ENCODE measurements at places on chromosomes 7 and 10. TPM values are rescaled to one million over a fixed set of nuclear protein-coding genes. Genes with fewer than 3 reads are reported as not detected.

Gene ADCY1
- 0.55 TPM for total RNA-seq

Gene POM121C
- 43.7 TPM for total RNA-seq

Gene TSPAN15
- total RNA-seq: 183 TPM

Gene ARMC3
- not detected for total RNA-seq

Gene NPTX2
- 3.7 TPM for total RNA-seq

Gene FANK1
- total RNA-seq: 4.2 TPM

Gene FXYD4
- total RNA-seq: not detected

Gene PTPRN2
- 12.5 TPM for total RNA-seq

Gene SRGN
- 15.6 TPM for total RNA-seq

Gene TCTN3
- 20.7 TPM for total RNA-seq

GRCh38 chr7:151664268-151664667 lies 144.6 kb upstream of the RHEB start:
- DNase-seq: no peak

GRCh38 chr10:7855205-7855604 lies 36.9 kb downstream of the TAF3 start:
- no peak for DNase-seq

DNA sequence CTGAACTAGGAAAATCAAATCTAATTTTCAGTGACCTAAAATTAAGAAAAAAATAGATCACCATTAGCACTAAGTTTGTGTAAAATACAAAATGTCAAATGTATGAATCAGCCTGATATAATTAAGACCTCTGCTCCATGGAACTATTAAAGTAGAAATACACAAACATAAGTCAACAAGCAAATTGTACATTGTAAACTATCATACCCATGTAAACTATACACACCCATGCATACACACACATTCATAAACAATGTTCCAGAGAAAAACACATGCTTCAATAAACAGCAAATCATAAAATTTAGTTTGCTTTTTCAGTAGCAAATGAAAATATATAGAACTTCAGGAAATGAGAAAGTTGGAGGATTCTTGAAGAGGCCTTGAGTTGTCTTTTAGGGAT lies 199.7 kb upstream of the VSTM2A start:
- DNase-seq: no peak

DNA sequence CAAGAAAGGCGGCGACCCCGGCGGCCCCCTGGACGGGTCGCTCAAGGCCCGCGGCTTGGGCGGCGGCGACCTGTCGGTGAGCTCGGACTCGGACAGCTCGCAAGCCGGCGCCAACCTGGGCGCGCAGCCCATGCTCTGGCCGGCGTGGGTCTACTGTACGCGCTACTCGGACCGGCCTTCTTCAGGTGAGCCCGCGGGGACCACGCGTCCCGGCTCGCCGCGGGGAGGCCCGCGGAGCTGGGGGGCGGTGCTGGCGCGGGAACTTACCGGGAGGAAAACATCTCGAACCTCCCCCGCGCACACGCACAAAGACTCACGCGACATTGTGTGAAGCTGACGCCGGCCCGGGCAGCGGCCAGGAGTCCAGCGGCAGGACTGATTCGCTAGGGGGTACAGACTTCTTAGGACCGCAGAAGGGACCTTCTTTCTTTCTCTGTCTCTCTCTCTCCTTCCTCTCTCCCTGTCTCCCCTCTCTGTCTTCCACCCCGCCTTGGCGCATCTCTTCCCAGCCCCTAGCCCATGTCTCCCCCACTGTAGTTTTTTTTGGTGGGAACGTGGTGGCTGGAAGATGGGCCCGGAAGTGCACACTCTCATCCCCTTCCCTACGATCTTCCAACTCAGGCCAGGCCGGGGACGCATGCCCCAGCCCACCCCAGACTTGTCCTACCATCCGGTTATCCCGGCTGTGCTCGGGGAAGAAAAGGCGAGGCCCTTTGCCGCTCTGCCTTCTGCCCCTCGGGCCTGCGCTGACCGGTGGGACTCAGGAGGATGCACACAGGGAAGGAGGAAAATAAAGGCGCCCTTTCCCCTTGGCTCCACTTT lies 1.2 kb downstream of the EN2 start:
- DNase-seq: no peak

DNA sequence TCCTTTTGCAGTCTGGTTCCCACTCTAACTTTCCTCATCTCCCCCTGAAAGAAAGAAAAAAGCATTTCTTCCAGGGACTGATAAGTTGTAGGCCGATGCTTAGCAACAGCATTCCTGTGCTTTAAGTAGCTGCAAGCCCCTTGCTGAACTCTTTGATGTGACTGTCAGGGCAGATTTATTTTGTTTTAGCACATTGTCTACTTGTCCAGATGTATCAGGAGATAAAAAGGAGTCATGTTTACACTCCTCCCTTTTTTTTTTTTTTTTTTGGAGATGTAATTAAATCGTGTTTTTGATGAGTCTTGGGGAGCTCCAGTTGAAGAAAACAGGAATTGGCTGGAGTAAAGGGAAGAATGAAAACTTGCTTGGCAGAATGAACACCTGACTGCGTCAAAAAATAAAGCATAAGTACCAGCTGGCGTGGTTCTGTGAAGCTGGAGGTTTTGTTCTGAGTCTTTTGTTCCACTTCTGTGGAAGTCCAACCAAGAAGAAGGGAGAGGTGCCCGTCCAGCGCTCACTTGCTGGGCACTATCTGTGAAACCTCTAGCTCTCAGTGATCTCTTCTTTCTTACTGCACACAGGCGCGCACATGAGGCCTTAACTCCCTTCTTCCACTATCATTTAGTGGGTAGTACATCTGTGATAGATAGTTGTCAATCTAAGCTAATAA lies 871.7 kb downstream of the LRMDA start:
- no peak for DNase-seq

DNA sequence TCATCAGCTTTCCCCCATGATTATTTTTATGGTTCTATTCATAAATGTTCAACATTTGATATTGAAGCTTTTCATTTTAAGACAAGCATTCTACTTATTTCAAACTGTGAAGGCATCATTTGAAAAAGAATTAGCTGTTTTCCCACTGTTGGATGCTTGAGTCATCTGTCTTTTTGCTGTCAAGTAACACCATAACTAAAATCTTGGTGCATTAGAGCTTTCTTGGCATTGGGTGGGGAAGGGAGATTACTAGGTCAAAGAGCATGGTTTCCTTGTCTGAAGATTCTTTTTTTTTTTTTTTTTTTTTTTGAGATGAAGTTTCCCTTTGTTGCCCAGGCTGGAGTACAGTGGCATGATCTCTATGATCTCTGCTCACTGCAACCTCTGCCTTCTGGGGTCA lies 68.5 kb downstream of the CTBP2 start:
- no peak for DNase-seq

DNA sequence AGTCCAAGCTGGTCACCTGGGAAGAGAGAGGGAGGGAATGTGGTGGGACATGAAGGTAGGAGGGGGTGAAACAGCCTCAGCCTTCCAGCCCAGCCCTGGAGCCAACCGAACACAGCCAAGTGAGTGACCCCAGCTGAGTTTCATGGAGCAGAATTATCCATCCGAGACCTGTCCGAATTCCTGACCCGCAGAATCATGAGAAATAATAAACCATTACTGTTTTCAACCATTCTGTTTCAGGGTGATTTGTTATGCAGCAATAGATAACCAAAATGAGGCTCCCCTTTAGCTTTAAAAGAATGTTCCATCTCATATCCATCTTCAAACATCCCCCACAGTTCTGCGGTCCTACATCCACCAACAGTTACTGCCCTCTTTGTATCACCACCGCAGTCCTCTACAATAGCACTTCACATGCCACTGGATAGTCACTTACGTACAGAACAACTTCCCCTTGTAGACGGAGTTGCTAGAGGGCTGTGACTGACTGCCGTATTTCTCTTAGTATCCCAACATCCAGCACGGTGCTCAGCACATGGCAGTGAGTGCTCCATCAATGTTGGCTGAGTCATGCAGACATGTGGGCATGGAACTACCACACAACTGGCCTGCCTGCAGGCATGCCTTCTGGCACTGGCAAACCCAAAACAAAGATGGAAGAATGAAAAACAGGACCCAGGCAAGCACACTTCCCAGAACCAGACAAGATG lies 18.5 kb downstream of the KIAA1549 start:
- no peak for DNase-seq

GRCh38 chr7:157610671-157611295 lies 274.0 kb downstream of the DNAJB6 start:
- no peak for DNase-seq

DNA sequence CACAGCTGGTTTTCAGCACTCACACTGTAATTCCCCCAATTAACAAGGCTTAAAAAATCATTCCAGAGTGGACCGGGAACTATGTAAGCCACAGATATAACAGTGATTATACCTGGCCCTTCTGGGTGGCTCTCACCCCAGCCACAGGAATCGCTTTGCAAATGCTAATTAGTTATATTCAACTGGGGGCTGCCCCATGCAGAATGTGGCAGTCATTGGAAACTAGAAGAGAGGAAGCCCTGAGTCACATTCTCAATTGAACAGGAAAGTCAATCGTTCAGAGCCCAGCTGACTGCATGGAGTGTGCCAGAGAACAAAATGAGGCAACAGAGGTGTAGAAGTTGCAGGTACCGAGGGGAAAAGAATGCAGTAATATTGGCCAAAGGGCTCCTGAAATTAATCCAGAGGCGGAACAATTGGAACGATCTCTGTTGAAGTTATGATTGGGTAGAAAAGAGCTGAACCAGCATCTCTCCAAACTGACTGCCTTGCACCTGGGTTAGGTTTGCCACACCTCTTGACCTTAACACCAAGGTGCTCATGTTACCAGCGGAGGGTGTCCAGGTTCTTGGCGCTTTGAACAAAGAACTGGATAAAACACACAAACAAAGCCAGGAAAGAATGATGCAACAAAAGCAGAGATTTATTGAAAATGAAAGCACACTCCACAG lies 909.7 kb upstream of the AUTS2 start:
- no peak for DNase-seq

GRCh38 chr7:129612112-129613015 lies 844 bp downstream of the NRF1 start:
- peak; percentile 77 for DNase-seq

- DNase-seq: no peak
Measured at GRCh38 chr7:100965045-100965722, 4.2 kb upstream of the MUC12 start.

GRCh38 chr10:47025540-47026300 lies 114.5 kb downstream of the PTPN20 start:
- no peak for DNase-seq

DNA sequence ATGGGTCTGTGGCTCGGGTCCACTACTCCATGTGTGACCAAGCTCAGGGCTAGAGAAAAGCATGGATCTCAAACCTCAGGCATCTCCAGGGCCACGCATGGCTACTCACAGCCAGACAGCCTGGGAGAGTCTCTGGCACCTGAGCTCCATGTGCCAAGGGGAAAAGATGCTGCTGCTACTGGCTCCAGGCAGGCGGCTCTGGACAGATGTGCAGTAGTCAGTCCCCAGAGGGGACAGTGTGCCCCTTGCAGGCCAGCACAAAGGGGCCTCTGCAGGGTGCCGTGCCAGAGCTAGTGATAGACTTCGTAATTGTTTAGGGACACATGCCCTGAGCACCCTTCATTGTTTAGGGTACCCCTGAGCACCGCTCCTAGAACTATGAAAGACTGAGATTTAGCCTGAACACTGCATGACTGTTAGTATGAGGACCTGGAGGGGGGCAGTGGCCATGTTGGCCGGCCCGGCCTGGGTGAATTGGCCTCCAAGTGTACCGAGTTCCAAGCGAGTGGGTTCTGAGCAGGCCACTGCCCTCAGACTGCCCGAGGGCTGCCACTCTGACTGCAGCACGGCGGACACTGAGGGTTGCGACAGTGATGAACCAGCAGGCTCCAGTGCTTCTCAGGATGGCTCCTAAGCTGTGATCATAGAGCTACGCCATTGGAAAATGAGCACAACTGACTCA lies 80.7 kb downstream of the TCERG1L start:
- no peak for DNase-seq

- DNase-seq: no peak
Measured at GRCh38 chr10:4195213-4195612, 410.2 kb upstream of the KLF6 start.

DNA sequence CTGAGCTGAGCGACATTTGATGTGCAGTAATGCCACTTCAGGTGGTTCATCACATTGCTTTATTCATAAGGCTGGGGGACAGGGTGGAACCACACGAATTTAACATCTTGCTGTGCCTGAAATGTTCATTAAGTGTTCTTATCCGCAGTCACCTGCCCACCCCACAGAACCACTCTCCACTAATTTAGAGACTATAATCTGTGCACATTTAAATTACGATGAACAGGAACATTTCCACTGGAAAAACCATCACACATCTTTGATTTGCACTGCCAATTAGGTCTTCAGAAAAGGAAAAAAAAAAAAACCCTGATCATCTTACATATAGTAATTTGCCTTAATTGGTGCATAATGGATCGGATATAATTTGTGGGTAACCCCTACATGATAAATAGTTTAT lies 2.3 kb downstream of the CDCA7L start:
- no peak for DNase-seq

- DNase-seq: no peak
Measured at GRCh38 chr10:131997366-131998049, 15.8 kb upstream of the BNIP3 start.

- no peak for DNase-seq
Measured at GRCh38 chr10:17273403-17273802, 45.4 kb downstream of the VIM start.

- no peak for DNase-seq
Measured at GRCh38 chr7:136294977-136295376, 317.8 kb upstream of the MTPN start.

DNA sequence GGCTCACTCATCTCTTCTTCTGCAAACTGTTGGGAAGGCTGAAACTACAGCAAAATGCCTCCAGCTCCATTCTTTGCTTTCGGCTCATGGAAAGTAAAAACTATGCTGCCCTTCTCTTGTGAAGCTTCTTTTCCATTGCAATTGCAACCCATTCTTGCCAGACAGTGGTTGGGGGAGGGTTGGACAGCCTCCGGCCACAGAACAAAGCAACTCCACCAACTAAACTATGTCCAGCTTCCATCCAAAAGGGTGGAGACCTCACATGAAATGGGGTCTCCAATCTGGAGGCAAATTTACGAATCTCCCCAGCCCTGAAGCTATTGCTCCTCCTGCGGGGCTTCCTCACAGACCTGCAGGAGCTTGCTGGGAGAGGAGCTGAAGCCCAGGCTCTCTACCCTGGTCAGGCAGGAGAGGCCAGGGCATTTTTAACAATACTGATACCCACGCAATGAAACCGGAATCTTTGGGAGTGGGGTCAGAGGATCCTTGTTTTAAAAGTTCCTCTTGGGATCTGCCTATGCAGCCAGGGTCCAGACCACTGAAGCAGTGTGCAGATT lies 549 bp downstream of the GPNMB start:
- no peak for DNase-seq

GRCh38 chr7:25823571-25823970 lies 328.4 kb upstream of the NFE2L3 start:
- DNase-seq: no peak

DNA sequence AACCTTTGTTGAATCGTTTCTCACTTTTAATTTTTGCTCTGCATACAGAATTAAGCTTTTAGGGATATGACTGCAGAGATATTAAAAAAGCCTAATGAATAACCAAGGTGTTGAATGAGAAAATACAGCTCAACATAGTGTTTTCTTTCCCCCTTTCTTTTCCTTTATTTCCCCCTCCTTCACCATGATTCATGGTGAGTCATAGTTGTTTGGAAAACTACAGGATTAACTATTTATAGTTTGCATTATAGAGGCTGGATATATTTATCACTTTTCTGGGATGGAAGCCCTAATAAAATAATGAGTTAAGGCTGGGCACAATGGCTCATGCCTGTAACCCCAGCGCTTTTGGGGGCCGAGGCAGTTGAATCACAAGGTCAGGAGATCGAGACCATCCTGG lies 115.0 kb downstream of the DNAJB9 start:
- DNase-seq: no peak
